ENCODE measurements at places on chromosomes 2 and 18.

- DNase-seq, result no peak
Measured at GRCh38 chr2:157815421-157815820, 60.7 kb downstream of the ACVR1 start.

DNA sequence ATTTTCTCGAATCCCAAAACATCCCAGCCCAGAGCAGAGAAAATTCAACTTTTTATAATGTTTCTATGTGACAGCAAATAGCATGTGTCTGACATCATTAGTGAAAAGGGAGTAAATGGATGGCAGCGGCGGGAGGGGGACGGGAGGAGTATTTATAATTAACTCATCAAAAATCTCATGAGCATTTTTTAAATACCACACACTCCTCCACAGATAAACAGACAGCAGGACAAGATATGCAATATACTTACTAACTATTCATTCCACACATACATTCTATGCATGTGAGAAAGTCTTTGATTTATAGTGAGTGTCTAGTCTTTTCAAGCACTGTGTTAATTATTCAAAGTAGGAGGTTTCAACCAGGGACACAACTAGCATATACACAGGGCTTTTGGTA, 107.6 kb downstream of the LRP2 start:
- no peak for DNase-seq

DNA sequence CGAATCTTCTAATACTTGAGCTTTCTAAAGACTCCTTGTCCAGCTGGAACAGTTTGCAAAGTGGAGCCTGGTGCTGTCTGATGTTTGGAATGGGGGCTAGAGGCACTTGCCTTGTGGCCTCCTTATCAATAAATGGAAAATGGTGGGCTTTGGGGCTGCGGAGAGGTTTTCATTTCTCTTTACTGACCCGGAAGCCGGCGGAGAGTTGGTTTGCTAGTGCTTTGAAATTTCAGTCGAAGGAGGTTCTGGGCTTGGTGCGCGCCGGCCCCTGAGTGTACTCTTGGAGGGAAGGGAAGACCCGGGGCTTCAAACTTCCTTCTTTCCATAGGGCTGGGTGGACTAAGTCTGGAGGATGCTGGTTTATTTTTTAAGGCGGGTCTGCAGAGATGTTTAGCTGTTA, 714 bp downstream of the RPIA start:
- no peak for DNase-seq

- no peak for DNase-seq
Measured at GRCh38 chr2:163407296-163407695, 328.5 kb downstream of the FIGN start.

DNA sequence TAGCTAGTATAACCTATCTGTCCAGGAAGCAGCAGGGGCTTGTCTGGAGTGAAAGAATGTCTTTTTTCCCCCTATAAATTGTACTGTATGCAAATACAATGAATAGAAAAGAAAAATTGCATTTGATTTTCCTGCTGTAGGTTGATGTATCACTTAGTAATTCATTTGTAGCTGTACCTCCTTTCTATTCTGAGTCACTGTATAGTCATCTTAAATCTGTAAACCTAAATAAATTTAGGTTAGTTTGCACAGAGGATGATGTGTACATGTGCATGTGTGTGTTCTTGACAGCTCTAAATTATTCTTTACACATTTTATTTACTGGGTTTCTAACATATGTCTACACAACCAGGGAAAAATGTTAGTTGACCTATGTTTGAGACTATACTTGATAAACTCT, 478.7 kb upstream of the CNTNAP5 start:
- no peak for DNase-seq

DNA sequence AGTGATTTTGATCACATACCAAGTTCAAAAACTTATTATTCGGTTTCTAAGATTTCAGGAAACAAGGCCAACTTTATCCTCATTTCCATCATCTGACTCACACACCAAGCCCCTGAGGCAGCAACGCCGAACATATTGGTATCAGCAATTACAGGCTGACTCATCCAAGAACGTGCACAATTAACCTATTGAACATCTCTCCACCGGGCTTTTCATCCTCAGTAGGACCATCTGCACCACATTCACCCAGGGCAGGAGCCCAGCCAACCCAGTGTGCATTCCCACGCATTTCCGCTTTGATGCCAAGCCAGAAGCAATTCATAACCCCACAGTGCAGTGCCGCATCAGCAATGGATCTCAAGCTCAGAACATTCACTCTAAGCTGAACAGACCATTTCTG, 52.9 kb downstream of the SCG2 start:
- no peak for DNase-seq

GRCh38 chr18:55577812-55578539, 10.0 kb downstream of the TCF4 start:
- DNase-seq, result no peak

- no peak for DNase-seq
Measured at GRCh38 chr2:1505031-1505441, 91.8 kb downstream of the TPO start.
